ENCODE measurements at places on chromosomes 4 and X. TPM values are rescaled to one million over a fixed set of nuclear protein-coding genes. Genes with fewer than 3 reads are reported as not detected.

Gene CFI
- 21.3 TPM for total RNA-seq

Gene ENPP6
- 3.9 TPM for total RNA-seq

Gene DCAF4L1
- 0.36 TPM for total RNA-seq

Gene CTAG1A
- not detected for total RNA-seq

Gene EXOC1
- total RNA-seq = 53.3 TPM

Gene P2RY8
- 3.4 TPM for total RNA-seq

Gene ARHGAP6
- 29.6 TPM for total RNA-seq

DNA sequence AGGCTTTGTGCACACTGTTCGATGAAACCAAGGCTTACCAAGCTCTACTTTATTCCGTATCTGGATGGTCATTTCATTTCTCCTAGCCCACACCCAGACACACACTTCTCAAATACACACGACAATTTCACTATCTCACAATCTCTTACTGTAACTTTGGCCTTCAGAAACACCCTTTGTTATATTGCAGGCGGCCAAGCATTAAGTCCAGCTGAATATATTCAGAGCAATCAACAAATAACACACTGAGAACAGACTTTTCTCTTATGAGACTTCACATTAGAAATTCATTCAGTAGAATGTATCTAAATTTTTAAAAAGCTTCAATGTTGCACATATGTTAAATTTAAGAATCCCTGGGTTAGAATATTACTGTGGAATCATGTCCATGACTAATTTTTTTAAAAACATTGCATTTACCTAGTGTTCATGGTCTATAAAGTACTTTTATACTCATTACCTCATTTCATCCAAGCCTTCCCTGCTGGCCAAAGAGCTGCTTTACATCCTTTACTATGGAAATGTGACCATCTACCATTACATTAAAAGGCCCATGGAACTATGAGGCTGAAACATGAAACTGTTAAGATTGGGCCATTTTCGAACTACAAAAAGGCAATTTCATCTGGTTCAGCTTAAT is 10.5 kb upstream of the MAGEB17 start:
- DNase-seq = no peak

GRCh38 chr4:155572106-155572703 is 94.4 kb upstream of the GUCY1A1 start:
- DNase-seq = no peak

DNA sequence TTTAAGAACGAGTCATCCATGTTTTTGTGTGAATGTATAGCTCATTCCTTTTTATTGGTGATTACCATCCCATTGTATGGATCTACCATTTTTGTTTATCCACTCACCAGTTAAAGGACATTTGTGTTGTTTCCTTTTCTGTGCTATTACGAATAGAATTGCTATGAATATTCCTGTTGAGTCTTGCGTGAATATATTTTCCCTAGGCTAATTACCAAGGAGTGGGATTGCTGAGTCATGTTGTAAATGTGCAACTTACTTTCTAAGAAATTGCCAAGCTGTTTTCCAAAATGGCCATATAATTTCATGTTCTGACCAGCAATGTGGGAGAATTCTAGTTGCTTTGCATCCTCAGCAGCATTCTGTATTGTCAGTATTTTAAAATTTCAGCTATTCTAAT is 51.3 kb downstream of the YIPF6 start:
- DNase-seq = no peak

DNA sequence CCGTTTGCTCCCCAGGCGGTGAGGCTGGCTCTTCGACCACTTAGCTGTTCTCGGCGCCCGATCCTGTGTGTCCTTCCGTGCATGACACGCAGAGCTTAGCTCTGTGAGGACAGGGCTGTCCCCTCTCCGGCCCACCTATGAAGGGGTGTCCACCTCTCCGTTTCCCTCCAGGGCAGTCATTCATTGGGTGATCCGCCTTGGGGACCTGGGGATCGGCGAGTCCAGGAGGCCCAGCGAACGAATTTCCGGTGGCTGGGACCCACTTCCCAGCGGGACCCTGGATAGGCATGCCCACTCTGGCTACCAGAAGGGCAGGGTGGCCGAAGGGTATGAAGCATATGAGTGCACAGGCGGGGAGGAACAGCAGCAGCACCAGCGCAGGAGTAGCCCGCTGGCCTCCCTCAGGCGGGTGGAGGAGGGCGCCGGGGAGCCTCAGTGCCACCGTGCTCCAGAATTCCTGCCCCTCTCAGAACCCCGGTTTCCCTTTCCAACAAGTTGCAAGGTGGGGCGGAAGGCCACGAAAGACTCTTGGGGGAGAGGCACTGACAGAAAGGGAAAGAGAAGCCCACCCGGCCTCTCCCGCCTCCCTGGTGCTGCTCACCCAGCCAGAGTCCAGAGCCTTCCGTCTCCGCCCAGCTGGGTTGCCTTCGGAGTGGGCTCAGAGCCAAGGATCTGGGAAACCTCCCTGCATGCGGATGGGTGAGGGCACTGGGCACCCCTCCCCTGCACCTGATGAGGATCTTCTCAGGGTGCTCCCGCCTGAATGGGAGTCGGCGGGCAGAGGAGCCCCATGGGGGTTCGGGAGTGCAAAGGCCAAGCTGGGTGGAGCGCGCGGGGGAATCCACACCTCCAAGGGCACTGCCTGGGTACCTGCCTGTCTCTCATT is 8.6 kb downstream of the HMX1 start:
- DNase-seq = no peak

DNA sequence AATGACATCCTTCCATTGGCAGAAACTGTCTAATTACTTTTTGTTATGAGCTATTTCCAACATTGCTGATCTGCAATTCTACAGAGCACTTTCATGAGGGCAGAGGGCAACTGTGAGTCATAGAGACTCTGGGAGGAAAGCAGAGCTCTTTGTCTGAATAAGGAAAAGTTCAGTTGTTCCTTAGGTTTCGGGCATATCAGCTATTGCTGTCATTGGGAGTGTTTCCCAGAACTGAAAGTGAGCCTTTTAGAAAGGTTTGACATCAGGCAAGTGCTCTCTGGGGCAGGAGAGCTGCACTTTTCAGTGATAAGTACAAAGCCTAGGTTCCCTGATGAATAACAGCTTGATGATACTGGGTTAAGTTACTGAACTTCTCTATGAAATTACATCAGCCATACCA is 119.2 kb upstream of the EDNRA start:
- no peak for DNase-seq

- DNase-seq = no peak
These were observed 666.2 kb downstream of the DMD start for GRCh38 chrX:32545101-32545500.

GRCh38 chr4:120886191-120886590 is 36.3 kb downstream of the PRDM5 start:
- no peak for DNase-seq

- DNase-seq = no peak
These were observed 23.6 kb downstream of the GUCY1A1 start for GRCh38 chr4:155690044-155690837.

DNA sequence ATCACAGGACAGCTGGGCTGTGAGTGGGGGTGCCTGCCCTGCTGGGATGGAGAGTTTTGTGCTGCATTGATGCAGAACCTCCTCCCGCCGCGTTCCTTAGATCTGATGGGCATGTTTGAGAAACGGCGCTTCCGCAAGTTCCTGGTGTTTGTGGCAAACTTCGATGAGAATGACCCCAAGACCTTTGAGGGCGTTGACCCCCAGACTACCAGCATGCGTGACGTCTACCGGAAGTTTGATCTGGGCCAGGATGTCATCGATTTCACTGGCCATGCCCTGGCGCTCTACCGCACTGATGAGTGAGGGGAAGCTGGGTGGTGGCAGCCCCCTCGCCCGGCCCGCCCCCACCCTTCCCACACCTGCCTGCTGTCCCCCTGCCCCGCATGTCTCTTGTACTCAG is 2.9 kb downstream of the GDI1 start:
- no peak for DNase-seq
